ENCODE measurements at places on chromosomes 3 and 15.

- DNase-seq, result no peak
Observed at GRCh38 chr3:37627951-37628620, 233.6 kb upstream of the CTDSPL start.

- DNase-seq, result no peak
Observed at GRCh38 chr3:186938716-186939115, 8.4 kb downstream of the ST6GAL1 start.

DNA sequence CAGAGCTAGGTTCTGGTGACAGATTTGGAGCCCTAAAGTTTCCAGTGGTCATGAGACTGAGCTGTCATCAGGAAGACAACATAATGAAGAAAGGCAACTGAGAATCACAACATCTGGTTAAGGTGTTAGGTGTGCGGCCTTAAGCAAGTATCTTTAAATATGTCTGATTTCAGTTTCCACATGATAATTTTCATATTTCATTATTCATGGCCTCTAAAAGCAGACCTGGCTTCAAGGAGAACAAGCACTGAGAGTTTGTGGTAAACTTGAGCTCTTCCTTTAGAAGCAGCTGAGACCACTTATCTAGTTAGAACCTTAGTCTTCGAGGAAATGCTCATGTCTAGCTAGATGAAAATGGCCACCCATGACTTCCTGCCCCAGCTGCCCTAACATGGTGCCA is 25.7 kb upstream of the MYLK start:
- no peak for DNase-seq

DNA sequence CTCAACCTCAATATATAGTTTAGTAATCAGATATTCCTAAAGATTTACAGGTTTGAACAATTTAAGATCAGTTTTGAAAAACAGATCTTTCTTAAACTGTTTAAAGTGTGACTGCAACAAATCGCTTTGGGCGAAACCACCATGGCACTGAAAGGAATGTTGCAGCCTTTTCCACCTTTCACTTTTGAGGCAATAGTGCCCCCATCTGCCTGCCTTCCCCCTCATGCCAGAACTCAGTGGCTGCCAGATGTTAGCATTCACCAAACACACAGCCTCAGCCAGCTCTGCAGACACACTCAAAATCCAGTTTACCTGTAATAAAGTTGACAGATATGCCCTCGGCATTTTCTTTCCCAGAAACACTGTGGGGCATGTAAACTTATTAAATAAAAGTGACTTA is 3.3 kb downstream of the LYSMD4 start:
- no peak for DNase-seq

- no peak for DNase-seq
Observed at GRCh38 chr3:177783338-177783737, 586.1 kb upstream of the TBL1XR1 start.

- no peak for DNase-seq
Observed at GRCh38 chr15:73464602-73465001, 21.6 kb downstream of the REC114 start.

GRCh38 chr3:30203301-30203700 is 403.1 kb upstream of the TGFBR2 start:
- no peak for DNase-seq

GRCh38 chr15:29740692-29741311 is 81.5 kb downstream of the TJP1 start:
- no peak for DNase-seq

DNA sequence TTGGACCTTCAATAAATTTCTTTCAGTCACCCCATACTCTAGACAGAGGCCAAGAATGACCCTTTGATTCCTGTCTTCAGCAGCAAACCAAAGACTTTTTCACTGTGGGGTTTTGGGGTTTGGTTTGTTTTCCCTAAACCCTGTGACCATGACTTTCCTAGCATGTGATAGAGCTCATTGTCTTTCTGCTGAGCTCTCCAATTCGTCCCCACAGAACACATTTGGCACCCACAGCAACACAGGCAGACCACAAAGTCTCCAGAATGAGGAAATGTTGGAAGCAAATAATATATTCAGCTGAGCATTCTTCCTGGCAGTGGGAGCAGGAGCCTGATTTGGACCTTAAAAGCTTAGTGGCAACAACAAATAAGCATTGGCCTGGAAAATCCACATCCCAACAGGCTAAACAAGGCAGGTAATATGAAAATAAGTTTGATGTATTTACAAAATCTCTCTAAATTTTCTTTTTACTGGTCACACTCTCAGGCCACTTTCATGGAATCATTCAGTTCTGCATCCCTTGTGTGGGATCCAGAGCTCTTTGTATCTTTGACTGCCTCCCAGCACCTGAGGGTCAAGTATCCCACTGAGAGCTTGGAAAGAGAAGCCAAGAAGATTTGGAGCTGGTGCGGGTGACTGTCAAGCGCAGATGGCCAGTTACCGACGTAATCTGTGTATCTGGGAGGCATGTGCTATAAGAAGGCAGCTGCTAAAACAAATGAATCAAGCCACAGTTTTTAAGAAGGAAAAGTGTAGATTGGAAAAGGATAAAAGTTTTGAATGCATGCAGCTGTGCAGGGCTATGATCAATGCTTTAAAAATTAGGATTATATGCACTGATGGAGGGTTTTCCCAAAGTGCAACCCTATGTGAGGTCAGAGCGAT is 36.5 kb upstream of the CPB1 start:
- no peak for DNase-seq

- DNase-seq, result no peak
Observed at GRCh38 chr3:117407317-117407716, 697.7 kb downstream of the TUSC7 start.

- no peak for DNase-seq
Observed at GRCh38 chr15:100985401-100985800, 66.2 kb downstream of the LRRK1 start.

DNA sequence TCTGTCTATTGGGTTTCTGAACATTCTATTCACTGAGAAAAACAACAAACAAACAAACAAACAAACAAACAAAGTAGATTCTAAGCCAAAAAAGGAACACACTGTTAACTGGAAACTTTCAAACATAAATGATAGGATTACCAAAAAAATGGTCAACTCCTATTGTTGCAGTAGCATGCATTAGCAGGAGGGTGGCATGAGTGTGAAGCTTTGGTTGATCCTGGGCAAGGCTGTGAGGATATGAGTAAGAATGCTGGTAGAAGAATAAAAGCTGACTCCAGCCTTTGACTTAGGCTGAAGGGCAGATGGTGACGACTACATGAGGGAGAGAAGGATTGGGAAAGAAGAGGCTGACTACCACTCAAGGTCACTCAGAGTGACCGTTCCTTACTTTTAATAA is 810.3 kb downstream of the VGLL3 start:
- no peak for DNase-seq

GRCh38 chr15:96599268-96599667 is 268.8 kb downstream of the NR2F2 start:
- no peak for DNase-seq

DNA sequence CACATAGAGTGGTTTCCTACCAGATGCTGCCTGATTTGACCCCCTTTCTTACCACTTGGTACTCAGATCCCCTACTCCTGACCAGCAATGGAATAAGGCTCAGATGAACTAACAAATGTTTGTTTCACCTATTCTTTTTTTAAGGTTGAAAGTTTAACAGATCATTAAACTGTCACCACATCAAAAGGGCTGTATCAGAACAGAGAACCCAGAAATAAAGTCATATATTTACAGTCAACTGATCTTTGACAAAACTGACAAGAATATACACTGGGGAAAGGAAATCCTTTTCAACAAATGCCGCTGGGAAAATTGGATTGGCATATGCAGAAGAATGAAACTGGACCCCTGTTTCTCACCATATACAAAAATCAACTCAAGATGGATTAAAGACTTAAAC is 56.0 kb downstream of the GPR176 start:
- DNase-seq, result no peak

DNA sequence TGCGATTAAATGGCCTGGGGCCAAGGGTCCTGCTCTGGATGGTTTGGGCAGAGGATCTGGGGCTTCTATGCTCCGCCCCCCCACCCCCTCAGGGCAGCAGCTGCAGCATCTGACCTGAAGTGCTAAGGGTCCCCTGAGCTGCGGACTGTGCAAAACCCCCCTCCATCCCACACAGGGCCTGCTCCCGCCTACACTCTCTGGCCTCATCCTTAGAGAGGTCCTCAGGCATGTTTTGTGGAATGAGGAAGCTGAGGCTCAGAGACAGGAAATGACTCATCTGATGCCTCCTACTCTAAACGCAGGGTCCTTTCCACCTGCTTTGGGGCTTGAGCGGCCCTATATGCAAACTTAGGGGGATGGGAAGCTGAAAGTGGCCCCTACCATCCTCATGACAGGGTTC is 59.5 kb upstream of the CTSH start:
- no peak for DNase-seq

DNA sequence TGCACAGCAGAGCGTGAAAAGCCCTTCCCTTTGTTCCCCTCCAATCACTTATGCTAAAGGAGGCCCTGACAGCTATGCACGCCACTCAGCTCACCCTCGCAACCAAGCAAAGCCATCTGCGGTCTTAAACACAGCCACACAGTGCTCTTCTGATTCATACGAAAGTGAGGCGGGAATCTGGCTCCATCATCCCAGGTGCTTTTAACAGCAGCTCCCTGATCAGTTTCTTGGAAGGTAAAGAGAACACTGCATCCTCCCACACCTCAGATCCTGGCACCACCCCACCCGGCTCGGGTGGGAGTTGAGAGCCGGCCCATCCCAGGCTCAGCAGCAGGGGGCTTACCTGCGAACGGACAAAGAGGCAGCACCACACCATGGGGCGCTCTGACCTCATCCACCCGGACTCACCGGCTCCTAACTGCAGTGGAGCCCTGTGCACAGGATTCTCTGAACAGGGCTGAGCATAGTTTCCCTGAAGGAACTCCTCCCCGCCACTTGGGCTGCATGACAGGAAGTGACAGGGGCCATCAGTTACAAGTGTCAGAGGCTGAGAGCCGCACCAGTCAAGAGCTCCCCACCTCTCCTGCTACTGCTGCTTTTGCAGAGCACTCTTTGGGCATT is 114.3 kb upstream of the ARHGEF3 start:
- DNase-seq, result peak; percentile 33
